Brain microvascular endothelial cell (primary cell): ENCODE measurements at places on chromosomes 7 and 10.

DNA sequence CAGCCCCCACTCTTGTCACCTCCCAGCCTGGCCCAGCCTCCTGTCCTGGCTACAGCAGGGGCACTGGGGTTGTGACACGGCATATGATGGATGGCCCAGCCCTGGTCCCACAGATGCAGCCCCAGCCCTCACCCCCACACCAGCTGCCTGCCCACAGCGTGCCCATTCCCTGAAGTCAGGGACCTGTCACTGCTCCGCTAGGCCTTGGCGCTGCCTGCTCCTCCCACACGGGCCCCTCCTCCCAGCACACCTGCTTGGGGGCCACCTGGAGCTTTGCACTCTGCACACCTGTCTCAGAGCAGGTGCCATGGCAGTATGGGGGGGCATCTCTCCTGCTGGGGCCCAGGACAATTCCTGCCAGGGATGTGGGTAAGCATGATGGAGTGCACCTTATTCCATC, 3.5 kb downstream of the GCK start:
- DNase-seq = no peak

DNA sequence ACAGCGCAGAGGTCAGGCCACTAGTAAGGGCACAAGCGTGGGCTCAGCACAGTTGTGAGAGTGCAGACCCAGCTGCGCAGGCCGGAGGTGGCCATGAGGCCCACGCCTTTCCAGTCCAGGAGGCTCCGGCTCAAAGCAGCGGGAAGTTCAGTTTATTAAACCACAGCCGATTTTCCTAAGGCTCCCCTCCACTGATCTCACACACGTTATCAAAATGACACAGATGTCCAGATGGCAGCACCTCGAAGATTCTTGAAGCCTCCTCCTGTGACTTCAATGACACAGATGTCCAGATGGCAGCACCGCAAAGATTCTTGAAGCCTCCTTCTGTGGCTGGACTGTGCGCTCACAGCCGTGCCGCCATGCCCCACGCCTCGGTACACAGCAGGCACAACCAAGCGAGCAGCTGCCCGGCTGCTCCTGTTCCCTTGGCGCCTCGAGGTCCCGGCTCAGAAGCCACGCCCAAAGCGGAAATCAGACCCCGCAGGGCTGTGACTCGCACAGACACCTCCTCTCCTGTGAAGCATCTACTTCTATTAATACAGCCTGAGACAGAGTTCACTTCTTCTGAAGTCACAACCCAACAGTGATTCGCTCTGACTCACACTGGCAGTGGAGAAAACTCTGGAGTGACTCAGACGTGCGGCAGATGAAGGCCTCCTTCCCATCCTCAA, 122.7 kb downstream of the MAD1L1 start:
- DNase-seq = peak; percentile 94

DNA sequence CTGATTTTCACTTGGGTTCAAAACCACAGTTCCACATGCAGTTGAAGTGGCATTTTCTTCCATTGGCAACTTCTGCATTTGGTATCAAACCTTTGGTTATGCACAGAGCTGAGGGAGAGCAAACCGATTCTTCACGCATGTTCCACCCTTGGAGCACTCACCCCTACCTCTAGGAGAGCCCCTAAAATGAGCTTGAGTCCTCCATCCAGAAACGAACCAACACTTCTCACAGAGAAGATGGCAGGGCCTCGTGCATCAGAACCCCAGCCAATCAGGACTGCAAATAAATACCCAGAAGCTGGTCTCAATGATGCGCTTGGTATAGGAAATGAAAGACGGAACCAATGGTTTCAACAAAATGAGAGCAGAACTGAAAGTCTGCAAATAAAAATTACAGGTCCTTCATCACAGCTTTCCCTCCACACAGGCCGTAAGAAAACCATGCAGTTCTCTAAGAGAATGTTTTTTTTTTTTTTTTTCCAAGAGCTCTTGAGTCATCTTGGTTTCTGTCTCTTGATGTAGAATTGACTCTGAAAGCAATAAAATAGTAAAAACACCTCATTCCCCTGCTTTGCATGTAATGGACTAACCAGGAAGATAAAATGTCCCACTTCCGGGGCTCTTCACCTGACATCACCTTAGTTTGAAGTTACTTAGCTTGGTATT, 23.9 kb downstream of the KLF6 start:
- no peak for DNase-seq

DNA sequence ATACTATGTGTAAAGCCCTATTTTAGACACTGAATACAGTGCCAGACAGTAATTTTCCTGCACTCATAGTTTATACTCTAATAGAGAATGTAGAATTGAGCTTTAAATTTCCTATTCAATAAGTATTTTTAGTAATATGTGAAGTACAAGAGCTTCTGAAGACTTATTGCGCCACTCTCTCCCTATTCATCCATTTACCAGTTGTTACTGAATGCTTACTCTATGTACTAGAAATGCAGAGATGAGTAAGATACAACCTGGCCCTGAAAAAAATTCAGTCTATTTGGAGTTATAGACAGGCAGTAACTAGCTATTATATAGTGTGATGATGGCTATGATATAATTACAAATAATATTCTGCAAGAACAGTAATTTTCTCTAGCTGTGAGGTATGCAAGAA, 98.8 kb downstream of the ADK start:
- no peak for DNase-seq

DNA sequence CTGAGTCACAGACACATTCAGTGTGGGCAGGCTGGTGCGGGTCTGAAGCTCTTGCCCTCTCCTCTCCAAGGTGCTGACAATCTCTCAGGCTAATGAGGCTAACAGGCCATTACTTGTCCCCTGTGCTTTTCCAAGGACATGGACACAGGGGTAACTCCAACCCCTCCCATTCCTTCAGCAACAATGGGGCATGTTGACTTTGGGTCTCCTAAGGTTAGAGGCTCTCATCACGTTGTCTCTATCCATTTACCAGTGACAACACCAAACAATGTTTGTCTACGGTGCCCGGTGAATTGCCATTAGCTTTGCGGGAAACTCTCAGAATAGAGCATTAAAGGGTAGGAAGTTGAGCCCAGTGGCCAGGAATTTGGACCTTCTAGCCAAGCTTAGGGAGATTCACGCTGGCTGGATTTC, 101.6 kb upstream of the TNS3 start:
- no peak for DNase-seq

DNA sequence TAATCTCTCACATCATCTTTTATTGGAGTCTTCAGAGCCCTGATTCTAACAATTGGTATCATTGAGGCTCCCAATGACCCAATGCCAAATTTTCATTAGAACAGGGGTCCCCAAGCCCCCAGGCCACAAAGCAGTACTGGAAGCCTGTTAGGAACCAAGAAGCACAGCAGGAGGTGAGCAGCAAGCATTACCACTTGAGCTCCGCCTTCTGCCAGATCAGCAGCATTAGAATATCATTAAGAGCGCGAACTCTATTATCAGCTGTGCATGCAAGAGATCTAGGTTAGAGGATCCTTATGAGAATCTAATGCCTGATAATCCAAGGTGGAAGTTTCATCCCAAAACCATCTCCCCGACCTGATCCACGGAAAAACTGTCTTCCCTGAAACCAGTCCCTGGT, 23.1 kb downstream of the KIF5B start:
- no peak for DNase-seq

DNA sequence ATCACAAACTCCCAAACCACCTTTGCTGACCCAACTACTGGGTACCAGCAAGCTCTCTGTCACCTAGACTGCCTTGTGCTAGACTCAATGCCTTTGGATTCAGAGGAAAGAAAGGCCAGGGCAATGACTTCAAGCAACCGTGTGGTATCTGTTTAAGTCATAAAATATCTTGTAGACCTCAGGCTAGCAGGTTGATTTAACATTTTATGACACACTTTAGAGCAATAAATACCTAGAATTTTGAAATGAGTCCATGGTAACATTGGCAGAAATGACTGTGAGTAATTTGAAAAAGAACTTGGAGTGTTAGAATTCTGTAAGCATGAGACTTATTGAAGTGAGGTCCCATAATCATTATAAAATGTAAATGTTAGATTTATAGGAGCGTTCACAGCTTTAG, 87.2 kb downstream of the TWIST1 start:
- no peak for DNase-seq

DNA sequence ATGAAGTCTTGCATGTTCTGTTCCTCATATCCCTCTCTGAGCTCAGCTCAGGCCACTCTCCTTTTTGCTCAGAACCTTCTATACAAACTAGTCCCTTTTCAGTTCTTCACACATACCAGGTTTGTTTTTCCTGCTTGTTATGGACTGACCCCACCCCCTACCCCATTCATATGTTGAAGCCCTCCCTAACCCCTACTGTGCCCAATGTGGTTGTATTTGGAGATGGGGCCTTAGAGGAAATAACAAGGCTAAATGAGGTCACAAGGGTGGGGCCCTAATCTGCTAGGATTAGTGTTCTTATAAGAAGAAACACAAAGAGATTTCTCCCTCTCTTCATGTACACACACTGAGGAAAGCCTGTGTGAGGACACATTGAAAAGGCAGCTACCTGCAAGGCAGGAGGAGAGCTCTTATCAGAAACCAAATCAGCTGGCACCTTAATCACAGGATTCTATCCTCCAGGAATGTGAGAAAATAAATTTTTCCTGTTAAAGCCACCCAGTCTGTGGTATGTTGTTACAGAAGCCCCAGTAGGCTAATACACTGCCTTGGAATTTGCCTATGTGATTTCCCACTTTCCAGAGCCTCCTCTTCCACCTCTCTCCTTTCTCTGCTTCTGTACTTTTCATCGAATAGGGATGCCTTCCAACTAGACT, 67.3 kb upstream of the DNAJB12 start:
- DNase-seq = no peak

DNA sequence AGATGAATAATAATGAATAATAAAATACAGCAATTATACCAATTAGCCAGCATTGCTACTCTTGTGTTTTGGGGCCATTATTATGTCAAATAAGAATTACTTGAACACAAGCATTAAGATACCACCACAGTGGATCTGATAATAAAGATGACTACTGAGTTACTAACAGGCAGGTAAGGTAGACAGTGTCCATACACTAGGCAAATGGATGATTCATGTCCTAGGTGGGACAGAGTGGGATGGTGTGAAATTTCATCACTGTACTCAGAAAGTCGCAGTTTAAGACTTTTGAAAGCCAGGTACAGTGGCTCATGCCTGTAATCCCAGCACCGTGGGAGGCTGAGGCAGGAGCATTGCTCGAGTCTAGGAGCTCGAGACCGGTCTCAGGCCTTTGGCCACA, 8.7 kb upstream of the UNC5B start:
- DNase-seq = no peak

DNA sequence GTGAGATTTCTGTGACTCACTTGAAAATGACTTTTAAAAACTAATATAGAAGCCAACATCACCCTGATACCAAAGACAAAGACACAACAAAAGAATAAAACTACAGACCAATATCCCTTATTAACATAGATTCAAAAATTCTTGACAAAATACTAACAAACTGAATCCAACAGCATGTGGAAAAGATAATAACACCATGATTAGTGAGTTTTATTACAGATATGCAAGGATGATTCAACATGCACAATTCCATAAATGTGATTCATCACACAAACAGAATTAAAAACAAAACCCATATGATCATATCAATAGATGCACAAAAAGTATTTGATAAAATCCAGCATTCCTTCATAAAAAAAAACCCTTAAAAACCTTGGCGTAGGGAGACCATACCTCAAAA, 6.5 kb downstream of the MGAM start:
- DNase-seq = no peak

DNA sequence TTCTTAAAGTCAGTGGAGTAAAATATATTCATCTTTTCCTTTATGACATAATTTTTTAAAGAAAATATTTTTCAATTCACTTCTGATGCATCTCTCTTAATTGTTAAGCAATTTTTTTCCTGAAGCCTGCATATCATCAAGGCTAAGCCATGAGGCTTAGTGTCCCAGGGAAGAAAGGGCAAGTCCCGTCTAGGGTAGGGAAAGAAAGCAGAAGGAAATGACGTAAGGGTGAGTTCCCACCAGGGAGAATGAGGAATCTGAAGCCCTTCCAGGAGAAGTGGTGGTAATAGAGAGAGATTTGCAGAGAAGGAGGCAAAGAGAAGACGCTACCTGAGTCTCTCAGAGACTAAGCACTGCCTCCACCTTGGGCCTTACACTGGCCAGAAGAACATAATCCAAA, 96.8 kb upstream of the NFE2L3 start:
- no peak for DNase-seq

- no peak for DNase-seq
Observed at GRCh38 chr10:93126483-93127052, 52.9 kb downstream of the CYP26A1 start.

GRCh38 chr7:35261041-35261440, 7.1 kb upstream of the TBX20 start:
- no peak for DNase-seq

DNA sequence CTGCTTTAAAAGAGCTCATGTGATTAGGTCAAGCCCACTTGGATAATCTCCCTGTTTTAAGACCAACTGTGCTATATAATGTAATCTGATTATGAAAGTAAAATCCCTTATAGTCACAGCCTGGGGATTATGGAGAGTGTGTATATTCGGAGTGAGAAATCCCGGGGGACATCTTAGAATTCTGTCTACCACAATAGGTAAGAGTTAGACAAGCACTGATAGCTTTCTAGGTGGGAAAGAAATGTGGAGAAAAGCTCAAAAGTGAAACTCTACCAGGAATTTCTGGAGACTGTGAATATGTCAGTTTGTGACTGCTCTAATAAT, 2.9 kb upstream of the VCL start:
- no peak for DNase-seq

- DNase-seq = peak; percentile 95
Observed at GRCh38 chr10:4372601-4373000, 453.4 kb upstream of the AKR1E2 start.

- DNase-seq = no peak
Observed at GRCh38 chr7:158240801-158241200, 346.8 kb downstream of the PTPRN2 start.

GRCh38 chr10:23345861-23346260, 1.3 kb upstream of the C10orf67 start:
- DNase-seq = peak; percentile 91

GRCh38 chr10:82091413-82091812, 216.4 kb downstream of the NRG3 start:
- DNase-seq = no peak

DNA sequence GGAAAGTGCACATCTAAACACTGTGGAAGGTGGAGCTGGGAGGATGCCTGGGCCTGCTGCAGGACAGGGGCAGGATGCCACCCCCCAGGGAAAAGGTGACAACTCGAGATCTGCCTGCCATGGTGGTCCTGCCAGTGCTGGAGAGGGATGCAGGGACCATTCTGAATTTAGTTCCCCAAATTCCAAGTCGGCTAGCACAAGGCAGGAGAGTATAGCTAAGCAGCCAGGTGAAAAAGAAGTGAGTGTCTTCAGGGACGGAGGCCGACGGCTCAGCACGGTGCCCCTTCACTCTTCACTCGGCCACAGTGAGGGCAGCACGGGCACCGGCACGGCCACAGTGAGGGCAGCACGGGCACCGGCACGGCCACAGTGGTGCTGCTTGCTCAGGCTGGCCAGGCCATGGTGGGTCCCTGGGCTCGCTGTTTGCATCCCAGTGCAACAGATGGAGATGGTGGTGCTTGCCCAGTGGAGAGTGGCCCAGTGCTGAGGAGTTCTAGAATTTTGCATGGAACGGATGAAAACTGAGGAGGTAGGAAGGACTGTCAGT, 161.3 kb upstream of the SHH start:
- DNase-seq = no peak
